GM18507 (cell line): ENCODE measurements at places on chromosomes 5 and 9.

DNA sequence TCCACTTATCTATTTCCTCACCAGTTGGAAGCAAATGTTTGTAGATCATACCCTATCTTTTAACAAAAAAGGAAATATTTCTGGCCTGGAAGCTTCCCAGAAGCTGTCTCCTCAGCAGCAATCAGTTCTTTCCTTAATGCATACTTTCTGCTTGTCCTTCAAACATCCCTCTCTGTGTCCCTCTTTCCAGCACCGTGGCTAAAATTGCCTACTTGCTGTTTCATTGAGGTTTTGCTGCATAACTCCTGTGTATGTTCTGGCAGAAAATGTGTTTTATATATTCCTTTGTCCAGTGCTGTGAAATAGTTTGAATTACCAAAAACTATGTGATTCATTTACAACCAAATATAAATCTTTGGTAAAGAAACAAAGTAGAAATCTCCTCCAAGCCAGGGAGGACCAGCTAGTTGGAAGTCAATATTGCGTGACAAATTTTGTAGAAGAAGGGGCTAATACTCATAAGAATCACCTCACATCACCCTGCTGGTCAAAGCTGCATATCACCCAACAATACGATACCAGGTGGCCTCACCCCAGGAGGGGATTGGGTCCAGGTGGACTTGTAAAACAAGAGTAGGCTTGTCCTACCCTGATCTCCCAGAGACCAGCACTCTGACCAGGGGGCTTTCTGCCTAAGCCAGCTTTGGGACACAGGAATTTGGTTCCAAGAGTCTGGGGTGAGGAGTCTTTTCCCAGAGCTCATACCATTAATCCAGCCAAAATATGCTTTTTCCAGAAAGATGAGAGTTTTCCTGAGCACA, 198.4 kb upstream of the SNX2 start:
- DNase-seq = no peak

DNA sequence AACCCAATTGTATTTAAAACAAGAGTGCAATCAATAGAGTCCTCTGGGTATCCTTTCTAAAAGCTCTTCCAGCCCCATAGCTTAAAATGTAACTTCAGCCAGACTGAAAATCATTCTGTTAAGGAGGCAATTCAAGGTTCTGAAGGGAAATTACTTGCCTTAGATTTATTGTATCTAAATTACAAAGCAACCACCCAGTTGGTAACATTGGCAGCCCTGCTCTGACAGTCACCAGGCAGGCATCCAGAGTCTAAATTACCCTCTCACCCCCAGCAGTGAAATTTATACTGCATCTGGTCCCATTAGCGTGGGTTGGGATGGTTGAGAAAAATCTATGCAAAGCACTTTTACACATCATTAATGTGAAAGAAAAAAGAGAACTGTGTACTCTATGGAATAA, 514.7 kb downstream of the MTRR start:
- DNase-seq = no peak

DNA sequence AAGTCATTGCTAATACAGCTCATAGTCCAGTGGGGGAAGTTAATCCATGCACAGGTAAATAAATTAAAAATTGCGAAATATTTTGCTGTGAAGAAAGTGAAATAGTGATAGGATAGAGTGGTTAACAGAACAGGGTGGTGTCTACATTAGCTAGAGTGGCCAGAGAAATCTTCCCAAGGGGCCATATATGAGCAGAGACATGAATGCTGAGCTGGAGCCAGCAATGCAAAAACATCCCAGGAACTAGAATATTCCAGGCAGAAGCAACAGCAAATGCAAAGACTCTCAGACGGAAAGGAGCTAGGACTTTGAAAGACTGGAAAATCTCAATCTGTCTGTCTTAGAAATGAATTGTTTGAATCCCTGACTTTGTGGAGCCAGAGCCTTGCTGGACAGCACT, 1221.6 kb downstream of the MAT2B start:
- DNase-seq = no peak

- no peak for DNase-seq
Measured at GRCh38 chr9:89236955-89237573, 58.4 kb upstream of the SHC3 start.

GRCh38 chr9:13923381-13923780, 390.6 kb downstream of the NFIB start:
- no peak for DNase-seq
